AG09319 (cell line): ENCODE measurements at places on chromosomes 5 and 9.

DNA sequence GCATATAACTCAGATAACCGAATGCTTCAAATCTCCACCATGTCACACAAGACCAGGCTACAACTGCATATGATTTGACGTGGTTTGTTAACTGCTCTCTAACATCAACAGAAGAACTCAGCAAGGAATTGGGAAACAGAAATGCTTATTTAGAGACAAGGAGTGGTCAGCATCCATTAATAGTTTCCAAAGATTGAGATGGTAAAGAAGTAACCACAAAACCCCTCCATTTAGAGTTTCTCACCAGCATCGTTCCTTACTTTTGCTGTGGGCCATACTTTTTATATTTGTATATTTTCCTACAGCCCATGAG is 25.2 kb downstream of the DPYSL3 start:
- no peak for DNase-seq

DNA sequence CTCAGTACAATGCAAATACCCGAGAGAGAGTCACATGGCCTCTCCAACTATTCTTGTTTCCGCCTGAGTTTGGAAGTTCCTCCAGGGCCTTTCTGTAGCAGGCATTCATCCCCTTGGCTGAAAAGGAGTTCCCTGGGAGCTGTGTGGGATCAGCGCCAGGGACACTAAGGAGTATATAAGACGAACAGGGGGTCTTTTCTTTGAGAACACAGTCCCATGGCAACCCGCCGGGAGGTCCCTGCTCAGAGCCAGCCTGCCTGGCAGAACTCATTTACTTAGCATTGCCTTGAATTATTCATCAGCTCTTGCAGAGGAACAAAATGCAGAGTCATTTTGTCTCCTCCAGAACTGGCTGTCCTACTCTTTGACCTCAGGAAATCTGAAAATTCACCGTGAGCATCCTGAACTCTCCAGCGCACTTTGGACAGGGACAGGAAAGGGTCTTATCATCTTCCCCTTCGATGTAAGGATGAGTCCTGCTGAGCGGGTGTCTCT is 120.4 kb upstream of the OSMR start:
- no peak for DNase-seq

GRCh38 chr9:15310107-15310850 is 3.3 kb upstream of the TTC39B start:
- no peak for DNase-seq

DNA sequence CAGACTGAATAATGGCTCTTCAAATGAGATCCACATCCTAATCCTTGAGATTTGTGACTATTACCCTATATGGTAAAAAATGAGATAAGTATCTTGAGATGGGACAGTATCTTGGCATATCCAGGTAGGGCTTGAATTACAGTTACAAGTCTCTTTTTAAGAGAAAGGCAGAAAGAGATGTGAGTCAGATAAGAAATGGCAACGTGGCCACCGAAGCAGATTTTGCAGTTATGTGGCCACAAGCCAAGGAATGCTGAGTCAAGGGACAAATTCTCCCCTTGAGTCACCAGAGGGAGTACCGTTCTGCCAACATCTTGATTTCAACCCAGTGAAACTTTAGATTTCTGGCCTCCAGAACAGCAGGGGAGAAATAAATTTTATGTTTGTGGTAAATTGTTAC is 1983.0 kb upstream of the C9orf72 start:
- DNase-seq, result no peak

DNA sequence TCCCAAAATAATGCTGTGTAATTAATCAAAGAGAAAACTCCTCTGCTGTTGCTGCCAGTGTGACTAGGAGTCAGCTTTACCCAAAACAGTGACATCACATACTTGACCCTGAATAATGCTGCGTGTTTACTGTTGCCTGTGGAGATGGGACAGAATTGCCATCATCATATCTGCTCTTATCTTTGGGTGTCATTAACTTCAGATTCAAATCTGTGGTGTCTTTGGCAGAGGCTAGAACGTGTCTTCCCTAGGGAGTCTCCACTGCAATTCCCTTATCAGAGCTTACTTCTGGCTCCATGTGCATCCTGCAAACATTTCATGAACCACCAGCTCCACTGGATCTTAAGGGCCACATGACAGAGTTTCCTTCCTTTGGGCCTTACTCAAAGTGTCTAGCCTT is 88.9 kb upstream of the MRPS30 start:
- DNase-seq, result no peak

DNA sequence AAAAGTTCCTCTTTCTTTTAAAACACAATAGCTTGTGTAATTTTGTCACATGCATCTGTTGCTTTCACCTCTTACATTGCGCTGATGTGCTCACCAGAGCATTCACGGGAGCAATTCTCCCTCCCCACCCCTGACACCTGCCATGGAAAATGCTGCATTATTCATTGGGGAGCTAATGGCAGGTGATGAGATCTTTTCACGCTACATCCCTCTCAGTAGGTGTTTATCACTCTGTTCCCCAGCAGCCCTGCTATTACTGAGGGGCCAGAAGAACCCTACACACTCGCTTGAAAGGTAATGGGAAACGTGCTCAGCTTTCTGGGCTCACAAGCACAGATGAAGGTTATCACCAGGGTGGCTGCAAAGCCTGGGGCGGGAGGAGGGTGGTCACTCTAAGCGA is 398.0 kb downstream of the PSAT1 start:
- DNase-seq, result no peak

DNA sequence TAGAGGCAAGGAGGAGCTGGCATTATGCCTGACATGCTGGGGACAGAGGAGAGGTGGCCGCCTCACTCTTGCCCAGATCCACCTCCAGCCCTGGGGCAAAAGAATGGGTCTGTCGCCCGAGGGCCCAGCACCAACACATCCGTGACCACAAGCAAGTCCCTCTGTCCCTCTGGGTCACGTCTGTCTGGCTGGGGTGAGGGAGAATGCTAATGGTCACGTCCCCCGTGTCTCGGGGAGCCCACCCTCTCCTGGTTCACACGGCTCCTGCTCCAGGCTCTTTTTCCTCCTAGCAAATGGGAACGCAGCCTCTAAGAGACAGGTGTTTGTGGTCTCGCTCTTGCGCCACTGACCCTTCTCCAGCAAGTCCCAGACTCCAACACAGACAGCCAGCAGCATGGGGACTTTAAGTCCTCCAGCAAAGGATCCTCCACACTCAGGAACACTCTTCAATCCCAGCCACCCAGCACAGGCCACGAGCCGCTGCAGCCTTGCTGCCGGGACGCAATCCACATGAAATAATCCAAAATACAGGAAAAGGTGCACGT is 4.1 kb downstream of the ENG start:
- DNase-seq, result no peak

DNA sequence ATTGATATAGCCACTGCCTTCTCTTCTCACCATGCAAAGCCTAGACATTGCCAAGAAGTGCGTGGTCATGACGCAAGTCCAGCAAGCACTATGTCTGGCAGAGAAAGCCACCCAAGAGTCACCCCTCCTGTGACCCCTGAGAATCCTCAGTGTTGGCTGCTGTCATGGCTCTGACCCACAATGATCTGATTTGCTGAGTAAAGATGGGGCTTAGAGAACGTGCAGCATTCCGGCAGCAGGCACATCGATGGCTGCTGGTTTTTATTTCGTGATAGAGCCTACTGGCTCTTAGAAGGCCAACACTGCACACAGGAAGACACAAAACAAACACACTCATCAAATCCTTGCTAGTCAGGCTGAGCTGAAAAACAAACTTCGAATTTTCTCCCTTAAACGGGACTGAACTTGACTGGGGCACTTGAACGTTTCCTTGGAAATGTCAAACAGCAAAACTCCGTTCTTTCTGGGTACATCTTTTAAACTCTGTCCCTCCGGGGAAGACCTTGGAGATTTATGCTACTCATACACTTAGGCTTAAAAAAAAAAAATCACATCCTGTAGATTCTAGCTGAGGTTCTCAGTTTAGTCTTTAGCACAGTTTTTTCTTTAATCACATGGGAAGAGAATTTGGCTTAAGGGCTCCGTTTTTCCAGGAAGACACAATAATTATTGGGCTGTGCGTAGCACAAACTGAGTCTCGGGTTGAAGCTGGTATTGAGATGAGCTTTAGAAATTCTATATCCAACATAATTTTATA is 88.2 kb upstream of the BASP1 start:
- DNase-seq, result no peak

DNA sequence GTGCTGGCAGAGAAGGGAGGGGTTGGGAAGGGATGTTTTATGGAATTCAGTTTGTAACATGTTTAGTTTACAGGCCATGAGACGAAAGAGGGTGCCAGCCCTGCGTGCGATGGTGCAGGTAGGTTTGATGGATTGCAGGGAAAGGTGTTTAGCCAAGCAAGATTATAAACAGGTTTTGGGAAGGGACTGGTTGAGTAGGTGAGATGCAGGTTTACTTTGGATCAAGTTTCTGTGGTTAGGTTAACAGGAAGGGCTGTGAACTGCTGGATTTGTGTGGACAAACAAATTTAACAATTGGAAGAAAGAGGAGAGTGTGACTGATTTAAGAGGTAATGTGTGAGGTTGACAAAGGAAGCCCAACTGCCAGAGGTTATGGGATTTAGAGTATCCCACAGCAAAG is 32.6 kb upstream of the GPX3 start:
- DNase-seq, result no peak

GRCh38 chr5:90111364-90112032 is 298.1 kb downstream of the CETN3 start:
- DNase-seq, result no peak

GRCh38 chr5:118678746-118679145 is 309.6 kb downstream of the DTWD2 start:
- DNase-seq, result no peak

DNA sequence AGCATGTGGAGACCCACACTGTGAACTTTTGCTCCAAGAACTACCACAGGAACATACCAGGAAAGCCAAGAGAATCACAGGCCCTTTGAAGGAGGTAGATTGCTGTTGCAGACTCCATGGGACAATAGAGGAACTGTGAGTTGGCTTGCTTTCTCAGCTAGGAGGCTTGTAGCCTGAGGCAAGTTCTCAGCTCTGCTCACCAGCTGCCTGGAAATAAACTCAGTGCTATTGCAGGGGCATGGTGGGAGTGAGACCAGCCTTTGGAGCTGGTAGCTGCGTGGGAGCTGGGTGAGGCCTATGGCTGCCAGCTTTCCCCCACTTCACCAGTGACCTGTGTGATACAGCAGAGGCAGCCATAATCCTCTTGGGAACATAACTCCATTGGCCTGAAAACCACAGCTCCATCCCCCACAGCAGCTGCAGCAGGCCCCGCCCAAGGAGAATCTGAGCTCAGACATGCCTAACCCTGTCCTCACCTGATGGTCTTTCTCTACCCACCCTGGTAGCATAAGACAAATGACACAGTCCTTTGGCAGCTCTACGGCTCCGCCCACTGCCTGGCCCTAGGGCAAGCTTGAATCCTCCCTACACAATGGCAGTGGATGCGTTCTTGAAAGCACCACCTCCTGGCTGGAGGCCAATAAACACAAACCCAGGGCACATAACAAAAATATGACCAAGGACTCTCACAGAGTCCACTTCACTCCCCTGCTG is 389.5 kb downstream of the KIF4B start:
- DNase-seq, result no peak

- no peak for DNase-seq
Measured at GRCh38 chr9:34994900-34995669, 5.5 kb downstream of the DNAJB5 start.

- no peak for DNase-seq
Measured at GRCh38 chr9:86867804-86868313, 79.4 kb downstream of the GAS1 start.

DNA sequence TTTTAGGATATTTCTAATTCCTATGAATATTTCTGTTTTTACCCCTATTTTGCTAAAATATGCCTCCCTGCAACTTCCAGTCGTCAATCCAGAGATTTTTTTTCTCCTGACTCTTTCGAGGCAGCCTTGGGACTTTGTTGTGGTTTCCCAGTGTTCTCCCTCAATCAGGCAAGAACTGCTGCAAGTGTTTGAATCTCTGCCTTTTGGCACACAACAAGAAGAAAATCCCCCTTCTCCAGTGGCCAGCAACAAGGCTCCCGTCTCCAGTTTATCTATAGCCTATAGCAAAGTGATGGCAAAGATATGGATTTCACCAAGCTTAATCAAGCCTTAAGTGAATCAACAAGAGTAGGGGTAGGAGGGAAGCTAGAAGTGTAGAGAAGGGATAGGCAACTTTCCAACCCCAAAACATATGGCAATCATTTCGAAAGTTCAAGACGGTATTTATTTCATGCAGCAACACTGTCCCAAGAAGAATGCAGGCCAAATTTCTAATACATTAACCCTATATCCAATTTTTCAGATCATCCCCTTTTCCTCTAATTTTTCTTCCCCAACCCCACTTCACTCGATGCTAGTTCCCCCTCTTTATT is 37.7 kb upstream of the PAPPA start:
- DNase-seq, result peak; percentile 57

- no peak for DNase-seq
Measured at GRCh38 chr5:150159741-150160179, 4.1 kb upstream of the PDGFRB start.

DNA sequence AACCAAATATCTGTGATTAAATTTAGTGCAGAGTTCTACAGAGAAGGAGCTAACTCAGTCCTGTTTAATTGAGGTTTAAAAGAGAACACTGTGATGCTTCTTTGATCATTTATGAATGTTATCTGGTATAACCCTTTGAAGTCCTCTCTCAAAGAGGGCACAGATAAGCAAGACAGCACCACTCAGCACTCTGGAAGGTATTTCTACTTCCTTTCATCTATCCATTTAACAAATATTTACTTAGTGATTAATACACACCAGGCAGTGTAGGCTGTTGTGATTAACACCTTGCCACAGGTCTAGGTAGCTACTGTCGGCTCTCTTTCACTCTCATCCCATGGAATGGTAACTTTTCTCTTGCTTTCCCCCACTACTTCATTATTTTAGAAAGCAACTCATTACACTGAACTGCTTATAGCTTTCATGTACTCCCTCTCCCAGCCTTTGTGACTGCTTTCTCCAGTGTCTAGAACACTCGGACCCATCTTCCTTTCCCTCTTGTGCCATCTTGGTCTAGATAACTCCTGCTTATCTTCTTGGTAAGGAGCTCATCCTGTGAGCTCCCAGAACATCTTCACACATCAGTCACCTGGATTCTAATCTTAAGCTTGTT is 54.7 kb downstream of the GLDC start:
- DNase-seq, result no peak
